ENCODE measurements at places on chromosomes 3 and 15.

GRCh38 chr15:65783872-65784271 is 8.2 kb downstream of the DENND4A start:
- DNase-seq = no peak

- DNase-seq = peak; percentile 47
Observed at GRCh38 chr15:100787567-100788417, 91.8 kb upstream of the ALDH1A3 start.

DNA sequence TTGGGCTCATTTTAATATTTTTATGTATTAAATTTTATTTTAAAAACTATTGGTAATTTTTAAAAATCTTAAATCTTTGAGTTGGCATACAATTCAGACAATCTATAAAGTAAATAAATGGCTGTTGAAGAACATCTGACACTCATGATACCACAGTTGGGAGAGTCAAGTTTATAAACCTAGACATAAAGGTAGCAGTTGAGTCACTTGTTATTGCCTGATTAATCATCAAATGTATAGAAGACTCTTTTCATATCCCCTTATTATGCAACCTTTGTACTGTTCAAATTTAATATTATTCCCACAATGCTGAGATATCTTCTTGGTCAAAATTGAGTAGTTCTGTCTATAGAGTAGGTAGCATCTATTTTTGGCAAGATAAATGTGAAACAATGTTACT is 19.6 kb downstream of the PAQR9 start:
- DNase-seq = no peak

DNA sequence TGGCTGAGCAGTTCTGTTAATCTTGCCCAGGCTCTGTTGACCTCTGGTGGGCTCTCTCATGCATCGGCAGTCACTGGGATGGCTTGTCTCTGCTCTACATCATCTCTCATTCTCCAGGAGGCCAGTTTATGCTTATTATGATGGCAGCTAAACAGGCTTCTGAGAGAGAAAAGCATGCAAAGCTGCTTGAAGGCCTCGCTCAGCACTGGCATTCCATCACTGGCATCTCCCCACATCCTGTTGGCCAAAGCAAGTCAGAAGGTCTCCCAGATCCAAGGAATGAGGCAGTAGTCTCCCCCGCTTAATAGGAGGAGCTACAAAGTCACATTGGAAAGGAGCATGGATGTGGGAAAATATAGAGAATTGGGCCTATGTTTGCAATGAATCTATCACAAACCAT is 212.6 kb downstream of the ZNF621 start:
- no peak for DNase-seq

DNA sequence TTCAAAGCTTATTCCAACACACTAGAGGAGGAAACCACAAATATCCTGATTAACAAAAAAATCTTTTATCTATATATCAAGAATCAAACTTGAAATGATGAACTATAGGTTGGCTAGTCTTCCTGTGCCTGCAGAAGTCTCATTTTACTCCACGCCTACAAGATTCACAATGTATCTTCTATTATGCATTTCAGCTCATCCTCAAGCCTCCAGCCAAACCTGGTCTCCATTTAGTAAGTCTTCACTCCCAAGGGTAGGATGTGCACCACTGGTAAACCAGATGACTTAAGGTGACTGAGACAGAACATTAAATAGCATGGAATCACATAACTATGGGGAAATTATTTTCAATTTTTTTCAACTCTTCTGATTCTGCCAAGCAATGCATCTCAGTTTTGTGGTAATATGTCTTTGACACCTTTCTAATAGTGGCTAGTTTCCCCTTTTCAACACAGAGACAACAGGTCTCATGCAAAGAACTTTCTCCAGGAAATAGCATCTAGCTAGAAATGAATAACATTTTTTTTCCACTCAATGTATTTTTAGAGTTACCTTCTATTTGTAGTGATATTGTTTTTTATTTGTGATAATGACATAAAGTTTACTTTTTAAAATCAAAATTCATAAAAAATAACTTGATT is 166.9 kb downstream of the TNIK start:
- no peak for DNase-seq

GRCh38 chr15:67085818-67086636 is 20.6 kb downstream of the SMAD3 start:
- DNase-seq = no peak

GRCh38 chr3:94433811-94434210 is 370.9 kb downstream of the NSUN3 start:
- no peak for DNase-seq

- no peak for DNase-seq
Observed at GRCh38 chr3:37861620-37862041, at the start of gene CTDSPL. Gene CTDSPL (plus strand): TSS chr3:37861880. CDS start chr3:37862200, 320 bp downstream.

- DNase-seq = no peak
Observed at GRCh38 chr3:122697952-122698620, 17.4 kb downstream of the PARP14 start.

GRCh38 chr15:74613953-74614743 is 1.5 kb upstream of the CLK3 start:
- no peak for DNase-seq

DNA sequence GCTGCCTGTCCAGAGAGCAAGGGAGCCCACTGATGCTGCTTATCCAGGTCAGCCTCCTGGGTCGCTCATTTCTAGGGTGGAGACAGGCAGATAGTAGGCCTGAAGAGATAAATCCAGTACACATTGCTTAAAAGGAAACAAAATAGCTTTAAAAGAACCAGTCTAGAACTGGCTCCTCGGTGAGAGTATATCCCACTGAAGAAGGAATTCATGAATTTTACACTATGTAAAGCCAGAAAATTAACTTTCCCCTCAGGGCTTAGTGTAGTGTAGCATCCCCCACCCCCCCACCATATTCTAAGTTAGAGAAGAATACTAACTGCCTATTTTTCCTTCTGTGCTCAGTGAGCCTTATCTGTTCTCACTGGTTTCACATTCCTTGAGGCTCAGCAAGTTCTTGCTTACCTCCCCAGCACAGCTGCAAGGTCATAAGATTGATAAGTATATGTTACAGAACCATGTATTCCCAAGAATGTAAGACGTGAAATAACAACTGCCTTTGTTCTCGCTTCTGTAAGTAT is 30.5 kb upstream of the NOX5 start:
- no peak for DNase-seq

GRCh38 chr3:88262527-88262926 is 112.8 kb downstream of the C3orf38 start:
- DNase-seq = no peak

DNA sequence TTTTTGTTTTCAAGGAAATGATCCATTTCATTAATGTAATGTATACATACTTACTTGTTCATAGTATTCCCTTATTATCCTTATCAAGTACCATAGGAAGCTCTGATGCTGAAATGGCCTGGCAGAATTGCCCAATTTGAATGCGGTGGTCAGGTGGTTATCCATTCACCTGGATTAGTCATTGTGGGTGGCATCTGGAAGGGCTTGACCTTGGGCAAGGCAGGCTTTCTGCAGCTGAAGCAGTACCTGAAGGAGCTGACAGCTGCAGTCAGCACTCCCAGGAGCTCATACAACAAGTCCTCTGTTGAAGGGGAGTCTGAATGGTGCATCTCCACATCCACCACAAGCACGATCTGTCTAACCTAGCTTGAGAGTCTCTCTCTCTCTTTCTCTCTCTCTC is 12.2 kb upstream of the IQCF5 start:
- no peak for DNase-seq

DNA sequence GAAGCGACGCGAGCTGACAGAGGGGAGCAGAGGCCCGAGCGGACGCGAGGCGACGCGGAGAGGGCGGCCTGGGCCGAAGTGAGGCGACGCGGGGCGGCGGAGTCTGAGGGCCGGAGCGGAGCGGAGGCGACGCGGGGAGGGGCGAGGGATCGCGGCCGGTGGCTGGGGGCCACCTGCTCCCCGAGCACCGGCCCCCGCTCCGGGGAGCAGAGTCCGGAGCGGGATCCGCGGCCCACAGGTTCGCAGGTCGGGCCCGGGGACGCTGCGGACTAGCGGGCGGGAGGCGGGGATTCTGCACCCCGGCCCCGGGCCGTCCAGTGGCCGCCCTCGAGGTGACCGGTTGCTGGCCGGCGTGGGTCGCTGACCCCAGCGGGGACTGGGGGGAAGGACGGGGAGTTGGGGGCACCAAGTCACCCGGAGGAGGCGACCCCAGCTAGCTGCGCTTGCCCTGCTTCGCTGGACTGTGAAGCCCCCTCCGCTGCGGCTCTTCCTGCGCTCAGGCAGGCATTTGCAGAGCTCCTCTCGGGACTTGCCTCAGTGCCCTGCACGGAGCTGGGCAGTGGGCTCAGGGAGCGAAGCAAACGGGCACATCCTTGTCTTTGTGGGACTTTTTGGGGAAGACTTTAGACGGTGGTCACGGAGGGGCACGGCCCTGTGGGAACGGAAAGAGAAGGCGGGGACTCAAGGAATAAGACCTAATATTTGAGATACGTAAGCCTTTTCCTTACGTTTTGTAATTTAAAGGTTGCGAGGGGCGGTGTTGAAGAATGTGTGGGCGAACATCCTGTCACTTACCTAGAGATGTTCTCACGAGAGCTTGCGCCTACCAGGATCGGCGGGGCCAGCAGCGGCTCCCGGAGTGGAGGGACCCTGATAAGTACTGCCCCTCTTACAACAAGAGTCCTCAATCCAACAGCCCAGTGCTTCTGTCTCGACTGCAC is 566 bp downstream of the HMCES start:
- DNase-seq = no peak

DNA sequence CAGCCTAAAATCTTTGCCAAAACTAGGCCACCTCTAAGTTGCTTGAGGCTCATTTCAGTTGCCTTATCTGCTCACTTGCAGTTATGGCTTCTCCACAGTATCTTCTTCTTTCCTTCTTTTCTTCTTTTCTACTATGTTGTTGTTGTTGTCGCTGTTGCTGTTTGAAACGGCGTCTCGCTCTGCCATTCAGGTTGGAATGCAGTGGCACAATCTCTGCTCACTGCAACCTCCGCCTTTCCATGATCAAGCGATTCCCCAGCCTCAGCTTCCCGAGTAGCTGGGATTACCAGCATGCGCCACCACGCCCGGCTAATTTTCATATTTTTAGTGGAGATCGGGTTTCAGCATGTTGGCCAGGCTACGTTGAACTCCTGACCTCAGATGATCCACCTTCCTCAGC is 210.8 kb upstream of the NR2F2 start:
- no peak for DNase-seq

- DNase-seq = no peak
Observed at GRCh38 chr15:71138473-71138872, 23.2 kb downstream of the THSD4 start.

- no peak for DNase-seq
Observed at GRCh38 chr3:123385981-123386380, 62.9 kb downstream of the ADCY5 start.

GRCh38 chr15:91514147-91514546 is 339.4 kb upstream of the SLCO3A1 start:
- no peak for DNase-seq

GRCh38 chr15:82056958-82057823 is 11.4 kb upstream of the MEX3B start:
- DNase-seq = no peak

- no peak for DNase-seq
Observed at GRCh38 chr3:56611364-56611763, 54.4 kb downstream of the CCDC66 start.

DNA sequence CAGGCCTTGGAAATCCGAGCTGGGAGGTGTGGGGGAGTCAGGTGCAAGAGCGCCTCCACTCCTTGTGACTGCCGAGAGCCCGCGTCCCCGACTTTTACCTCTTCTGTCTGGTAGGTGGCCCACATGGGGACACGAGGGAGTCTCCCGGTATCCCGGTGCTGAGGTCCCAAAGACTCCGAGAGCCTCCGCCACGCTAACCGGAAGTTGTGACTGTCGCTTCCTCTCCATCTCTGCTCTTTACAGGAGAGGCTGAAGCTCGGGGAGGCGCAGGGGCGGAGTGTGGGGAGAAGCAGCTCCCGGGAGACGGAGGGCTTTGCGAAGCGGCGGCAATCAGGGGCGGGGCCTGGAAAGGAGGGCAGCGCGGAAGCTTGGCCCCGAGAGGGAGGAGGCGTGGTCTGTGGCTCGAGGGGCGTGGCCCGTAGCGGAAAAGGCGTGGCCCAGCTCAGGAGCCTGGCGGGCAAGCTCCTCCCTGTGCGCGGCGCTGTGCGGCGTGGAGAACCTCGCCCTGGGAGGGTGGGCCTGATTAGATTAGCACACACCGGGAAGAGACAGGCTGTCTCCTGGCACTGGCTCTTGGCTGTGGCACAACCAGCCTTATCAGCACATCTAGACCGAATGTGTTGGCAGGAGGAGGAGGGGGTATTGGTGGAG is 143.9 kb downstream of the GABRB3 start:
- DNase-seq = peak; percentile 64

DNA sequence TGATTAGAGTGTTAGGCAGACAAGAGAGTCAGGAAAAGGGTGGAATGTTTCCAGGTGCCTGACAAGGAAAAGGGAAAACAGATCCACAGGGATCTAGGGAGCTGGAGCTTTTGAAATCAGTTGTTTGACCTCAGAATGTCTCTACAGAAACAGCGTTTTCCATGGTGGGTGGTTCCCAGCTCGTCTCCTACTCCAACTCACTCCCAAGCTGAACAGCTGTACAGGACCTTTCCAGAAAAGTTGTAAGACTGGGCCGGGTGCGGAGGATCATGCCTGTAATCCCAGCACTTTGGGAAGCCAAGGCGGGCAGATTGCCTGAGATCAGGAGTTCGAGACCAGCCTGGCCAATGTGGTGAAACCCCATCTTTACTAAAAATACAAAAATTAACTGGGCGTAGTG is 55.7 kb upstream of the RYK start:
- DNase-seq = no peak

DNA sequence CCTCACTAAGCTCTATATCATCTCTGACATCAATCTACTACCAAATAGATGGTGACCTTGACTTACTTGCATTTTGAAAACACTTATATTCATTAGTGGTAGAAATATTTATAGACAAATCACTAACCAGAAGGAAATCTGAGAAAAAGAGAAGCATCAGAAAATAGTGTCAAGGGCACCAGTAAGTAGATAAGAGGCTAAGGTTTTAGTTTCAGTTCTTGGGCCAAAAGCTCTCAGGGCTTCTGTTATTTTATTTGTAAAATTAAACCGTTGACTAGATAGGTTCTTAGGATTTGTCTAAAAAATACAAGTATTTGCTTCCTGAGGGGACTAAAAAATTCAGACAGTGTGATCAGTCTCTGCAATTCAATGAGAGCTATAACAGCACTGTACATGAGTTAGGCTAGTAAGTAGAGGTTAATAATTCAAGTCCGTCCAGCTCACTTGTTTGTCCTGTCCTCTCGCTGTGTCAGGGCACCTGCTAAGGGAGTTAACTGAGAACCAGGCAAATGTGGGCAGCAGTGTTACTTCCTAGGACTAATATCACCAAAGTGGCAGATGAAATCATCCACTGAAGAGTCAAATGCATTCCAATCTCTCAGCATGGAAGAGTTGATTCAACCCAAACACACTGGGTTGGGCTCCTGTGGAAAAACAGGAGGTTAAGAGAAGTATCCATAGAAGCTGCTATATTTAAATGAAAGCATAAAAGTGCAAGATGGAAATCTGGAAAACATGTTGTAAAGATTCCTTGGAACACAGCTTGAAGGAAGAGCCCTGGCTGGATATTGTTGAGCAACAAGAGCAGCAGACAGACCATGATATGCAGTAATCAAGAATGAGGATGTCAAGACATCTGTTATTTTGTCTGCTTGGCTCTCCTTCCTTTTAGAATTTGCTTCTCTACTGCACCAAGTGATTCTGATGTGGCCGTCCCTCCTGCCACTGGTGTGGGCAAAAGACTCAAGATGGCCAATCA is 134.9 kb upstream of the ZBTB20 start:
- no peak for DNase-seq

GRCh38 chr3:177802151-177802900 is 605.0 kb upstream of the TBL1XR1 start:
- no peak for DNase-seq
